ENCODE measurements at places on chromosomes 1 and 21.

DNA sequence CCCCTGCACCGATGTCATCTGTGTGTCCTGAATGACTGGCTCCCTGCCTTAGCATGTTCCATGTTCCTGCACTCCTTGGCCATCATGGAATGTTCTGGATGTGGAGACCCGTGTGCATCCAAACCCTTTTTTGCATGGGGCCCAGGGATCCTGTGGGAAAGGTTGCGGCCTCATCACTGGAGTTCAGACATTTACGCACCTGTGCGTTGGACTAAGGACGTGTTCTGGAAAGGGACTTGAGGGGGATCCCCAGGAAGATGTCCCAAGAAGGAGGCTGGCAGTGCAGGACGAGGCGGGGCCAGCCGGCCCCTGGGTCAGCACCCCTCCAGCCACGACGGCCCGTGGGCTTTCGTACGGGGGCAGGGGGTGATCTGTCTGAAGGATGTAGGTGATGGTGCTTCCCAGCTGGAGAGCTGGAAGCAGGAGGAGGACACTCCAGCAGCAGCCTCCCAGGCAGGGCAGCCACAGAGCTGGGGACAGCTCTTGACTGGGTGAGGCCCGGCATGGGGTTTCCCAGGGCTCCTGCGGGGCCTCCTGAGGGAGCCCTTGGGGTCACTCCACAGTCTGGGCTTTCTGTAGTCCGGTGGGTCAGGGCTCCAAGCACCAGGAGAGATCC lies 67.2 kb downstream of the SCCPDH start:
- DNase-seq, result no peak

GRCh38 chr1:205491794-205492193 lies 12.7 kb upstream of the CDK18 start:
- DNase-seq, result no peak

- DNase-seq, result no peak
Measured at GRCh38 chr1:61372944-61373343, 290.6 kb downstream of the NFIA start.

GRCh38 chr1:160978510-160978927 lies 23.9 kb upstream of the ITLN2 start:
- DNase-seq, result no peak

- no peak for DNase-seq
Measured at GRCh38 chr1:238401144-238401543, 510.4 kb upstream of the ZP4 start.

DNA sequence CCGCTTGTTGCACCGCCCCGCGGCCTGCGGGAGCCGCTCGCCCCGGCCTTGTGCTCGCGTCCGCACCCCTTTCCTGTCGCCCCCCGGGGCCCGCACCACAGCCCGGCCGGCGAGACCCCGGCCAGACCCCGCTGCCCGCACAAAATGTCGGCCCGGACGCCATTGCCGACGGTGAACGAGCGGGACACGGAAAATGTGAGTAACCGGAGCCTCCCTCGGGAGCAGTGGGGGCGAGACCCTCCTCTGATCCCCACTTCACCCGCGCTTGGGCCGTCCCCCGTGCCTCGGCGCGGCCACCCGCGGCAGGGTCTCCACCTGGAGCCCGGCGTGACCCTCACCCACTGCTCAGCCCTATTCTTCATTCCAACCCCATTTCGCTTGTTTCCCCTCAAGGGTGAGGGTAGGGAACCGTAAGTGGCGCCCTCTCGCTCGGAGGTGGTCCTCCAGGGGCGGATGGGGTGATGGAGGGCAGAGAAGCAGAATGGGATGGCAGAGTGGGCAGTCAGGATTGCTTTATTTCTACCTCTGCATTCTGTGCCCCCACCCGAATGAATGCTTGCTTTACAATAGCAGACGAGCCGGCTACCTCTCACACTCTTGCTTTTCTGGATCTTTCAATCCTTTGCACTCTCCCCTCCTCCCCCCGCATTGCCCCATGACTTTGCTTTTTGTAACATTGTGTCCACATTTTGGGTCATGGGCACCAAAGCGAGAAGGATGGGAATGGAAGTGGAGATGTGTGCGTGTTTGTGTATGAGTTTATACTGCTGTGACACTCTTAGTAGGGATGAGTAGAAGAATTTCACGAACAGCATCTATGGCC lies 954 bp downstream of the MARK1 start:
- DNase-seq, result no peak

DNA sequence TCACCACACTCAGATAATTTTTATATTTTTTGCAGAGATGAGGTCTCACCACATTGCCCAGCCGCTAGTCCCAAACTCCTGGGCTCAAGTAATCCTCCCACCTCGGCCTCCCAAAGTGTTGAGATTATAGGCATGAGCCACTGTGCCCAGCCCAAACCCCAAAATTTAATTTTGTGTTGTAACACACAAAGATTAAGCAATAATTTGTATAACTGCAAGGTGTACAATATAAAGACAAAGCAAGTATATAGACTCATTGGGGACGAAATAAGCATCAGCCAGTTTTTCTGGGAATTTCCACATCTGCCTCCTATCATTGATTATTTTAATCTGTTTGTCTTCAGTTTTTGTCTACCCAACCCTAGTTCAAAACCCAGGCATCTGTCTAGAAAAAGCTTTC lies 42.7 kb downstream of the ST7L start:
- no peak for DNase-seq

DNA sequence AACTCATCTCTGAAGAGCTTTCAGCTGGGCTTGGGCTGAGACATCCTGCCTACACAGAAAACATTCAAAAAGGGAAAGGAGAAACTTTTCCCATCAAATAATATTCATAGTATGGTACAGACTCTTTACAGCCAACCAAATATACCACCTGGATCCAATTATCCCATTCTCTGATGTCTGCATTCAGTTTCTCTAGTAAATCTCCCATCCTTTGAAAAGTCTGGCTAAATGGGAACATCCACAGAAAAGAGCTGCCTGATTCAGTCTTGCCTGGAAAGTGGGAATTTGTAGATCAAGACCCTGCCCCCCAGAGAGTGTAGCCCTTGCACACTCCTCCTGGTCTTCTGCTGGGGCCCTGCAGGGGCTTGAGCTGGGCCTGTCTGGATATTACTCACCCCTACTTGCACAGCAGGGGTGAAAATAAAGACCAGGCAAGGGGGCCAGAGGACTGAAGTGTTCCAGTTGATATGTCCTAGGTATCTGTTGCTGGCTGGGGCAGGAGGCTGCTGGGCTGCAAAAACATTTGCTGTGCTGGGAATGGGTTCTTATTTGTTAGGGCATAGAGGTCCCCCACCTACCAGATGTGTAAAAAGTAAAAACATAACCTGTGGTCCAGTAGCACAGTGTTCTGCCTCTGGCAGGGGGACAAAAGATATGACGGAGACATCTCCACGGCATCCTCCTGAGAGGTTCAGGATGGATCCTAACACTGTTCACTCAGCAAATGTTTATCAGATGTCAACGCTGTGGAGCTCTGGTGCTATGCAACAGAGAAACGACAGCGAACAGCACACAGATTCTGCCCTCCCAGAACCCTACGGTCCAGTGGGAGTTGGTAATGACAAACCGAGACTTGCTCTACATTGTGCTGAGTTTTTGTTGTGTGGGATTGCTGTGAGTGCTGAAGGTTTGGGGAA lies 140.3 kb downstream of the PLXNA2 start:
- DNase-seq, result no peak

GRCh38 chr1:193417945-193418744 lies 231.7 kb upstream of the B3GALT2 start:
- no peak for DNase-seq

GRCh38 chr21:44989537-44989886 lies 49.7 kb downstream of the SLX9 start:
- no peak for DNase-seq

DNA sequence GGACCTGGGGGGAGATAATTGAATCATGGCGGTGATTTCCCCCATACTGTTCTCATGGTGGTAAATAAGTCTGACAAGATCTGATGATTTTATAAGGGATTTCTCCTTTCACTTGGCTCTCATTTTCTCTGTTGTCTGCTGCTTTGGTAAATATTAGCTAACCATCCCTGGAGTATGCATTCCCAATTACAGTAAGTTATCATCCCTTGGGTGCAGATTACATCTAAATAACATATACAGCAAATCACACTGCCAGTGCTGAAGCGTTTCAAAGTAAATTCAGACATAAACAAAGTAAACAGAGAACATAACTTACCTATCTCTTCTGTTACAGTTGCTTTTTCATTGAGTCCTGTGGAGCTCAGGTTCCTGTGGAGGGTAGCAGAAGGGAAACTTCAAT lies 38.6 kb upstream of the IGSF3 start:
- DNase-seq, result no peak

DNA sequence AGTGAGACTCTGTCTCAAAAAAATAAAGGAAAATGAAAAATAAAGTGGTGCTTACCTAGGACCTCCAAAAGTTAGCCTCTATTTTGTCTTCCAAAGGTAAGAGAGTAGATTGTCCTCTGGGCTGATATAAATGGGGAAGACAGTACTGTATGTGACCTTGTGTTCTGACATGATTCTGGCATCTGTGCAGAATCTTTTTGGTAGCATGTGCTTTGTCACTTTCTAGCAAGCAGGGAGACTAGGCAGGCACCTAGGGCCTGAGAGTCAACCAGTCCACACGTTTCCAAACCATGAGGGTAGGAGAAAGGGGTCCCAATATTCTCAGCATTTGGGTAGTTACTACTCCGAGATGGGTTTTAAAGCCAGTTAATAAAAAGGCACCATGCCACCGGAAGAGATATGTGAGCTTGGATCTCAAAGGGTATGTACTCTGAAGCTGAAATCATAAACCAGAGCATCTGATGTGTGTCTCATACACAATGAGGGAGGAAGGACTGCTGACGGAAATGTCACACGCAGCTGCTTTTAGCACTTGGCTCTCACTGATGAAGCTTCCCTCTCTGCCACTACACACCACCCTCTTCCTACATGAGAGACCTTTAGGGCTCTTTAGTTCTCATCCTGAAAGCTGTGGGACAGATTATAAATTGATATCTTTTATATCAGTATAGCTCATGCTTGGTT lies 27.0 kb upstream of the SLC16A1 start:
- DNase-seq, result no peak

GRCh38 chr1:16145030-16145661 lies 10.7 kb downstream of the EPHA2 start:
- no peak for DNase-seq

GRCh38 chr1:235227414-235227813 lies 66.4 kb upstream of the RBM34 start:
- no peak for DNase-seq

GRCh38 chr1:187622545-187622944 lies 793.8 kb downstream of the PLA2G4A start:
- no peak for DNase-seq

GRCh38 chr21:20902998-20903397 lies 95.2 kb upstream of the NCAM2 start:
- DNase-seq, result no peak

DNA sequence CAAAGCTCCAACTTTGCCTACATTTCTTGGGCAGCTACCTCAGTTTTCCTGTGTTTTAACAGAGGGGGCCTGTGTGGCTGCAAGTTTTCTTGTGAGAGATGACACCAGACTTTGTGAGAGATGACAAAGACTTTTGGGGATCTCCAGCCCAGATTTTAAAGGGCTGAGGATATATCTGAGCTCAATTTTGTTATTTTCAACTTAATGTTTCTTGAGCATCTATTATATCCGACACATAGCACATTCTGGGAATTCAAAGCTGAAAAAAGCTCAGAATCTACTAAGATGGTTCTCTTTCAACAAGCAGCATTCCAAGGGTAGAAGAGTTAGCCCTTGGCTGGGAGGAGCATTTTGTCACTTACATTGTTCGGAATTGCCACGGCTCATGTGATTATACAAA lies 53.4 kb upstream of the PTGFRN start:
- DNase-seq, result no peak
